NCI-H524 (cell line): ENCODE measurements at places on chromosomes 1 and 21.
A peak's percentile ranks its signal among the peaks of the same experiment; 100 is the strongest.

DNA sequence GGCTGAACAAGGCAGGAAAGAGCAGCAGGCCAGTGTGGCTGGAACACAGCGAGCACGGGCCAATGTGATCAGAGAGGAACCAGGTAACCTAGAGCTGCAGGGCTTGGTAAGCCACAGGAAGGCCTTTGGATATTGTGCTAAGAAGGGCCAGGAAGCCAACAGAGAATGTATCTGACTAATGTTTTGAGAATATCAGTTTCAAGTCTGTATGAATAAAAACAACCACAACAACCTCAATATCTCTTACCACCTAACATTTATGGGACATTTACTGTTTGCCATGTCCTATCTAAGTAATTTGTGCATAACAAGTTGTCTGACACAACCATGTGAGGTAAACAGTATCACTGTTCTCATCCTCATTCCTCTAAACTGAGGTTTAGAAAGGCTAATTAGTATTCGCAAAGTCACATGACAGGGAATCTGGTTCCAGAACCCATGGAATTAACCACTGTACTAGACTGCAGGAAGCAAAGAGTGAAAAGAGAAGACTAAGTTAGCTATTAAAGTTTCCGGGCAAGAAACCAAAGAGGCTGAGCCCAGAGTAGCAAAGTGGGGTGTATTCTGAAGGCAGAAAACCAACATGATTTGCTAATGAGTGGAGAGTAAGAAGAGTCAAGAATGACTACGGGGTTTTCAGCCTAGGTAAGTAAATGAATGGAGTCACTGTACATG is 38.9 kb downstream of the SPRTN start:
- no peak for DNase-seq

- DNase-seq, result no peak
Measured at GRCh38 chr1:91929250-91929649, 20.0 kb upstream of the BRDT start.

DNA sequence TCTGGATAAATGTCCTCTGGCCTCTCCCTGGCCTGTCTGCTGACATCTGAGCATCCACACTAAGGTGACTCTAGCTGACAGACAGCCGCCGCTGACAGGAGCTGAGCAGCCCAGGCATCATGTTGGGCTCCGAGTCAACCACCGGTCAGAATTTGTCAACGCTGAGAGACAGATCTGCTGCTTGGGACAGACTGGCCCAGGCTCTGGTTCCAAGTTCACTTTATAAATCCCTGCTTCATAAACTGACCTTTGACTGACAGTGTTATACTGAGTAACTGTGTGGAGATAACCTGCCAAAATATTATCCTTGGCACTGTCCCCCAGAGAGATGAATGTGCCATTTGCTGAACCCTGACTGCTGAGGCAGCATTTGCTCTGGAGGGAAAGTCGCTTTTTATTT is 616.7 kb downstream of the NPHP4 start:
- DNase-seq, result no peak

DNA sequence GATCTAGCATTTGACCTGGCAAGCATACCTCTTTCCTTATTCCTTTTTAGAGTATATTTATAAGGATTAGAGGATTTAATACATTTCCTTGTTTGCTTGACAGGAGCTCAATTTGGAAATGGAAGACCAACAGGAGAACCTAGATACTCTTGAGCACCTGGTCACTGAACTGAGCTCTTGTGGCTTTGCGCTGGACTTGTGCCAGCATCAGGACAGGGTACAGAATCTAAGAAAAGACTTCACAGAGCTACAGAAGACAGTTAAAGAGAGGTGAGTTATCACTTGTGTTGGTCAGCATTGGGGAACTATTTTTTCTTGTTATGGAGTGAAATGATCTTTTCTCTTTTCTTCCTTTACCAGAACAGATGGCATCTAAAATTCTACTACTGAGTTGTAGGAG is 123.4 kb upstream of the BMP8A start:
- no peak for DNase-seq

DNA sequence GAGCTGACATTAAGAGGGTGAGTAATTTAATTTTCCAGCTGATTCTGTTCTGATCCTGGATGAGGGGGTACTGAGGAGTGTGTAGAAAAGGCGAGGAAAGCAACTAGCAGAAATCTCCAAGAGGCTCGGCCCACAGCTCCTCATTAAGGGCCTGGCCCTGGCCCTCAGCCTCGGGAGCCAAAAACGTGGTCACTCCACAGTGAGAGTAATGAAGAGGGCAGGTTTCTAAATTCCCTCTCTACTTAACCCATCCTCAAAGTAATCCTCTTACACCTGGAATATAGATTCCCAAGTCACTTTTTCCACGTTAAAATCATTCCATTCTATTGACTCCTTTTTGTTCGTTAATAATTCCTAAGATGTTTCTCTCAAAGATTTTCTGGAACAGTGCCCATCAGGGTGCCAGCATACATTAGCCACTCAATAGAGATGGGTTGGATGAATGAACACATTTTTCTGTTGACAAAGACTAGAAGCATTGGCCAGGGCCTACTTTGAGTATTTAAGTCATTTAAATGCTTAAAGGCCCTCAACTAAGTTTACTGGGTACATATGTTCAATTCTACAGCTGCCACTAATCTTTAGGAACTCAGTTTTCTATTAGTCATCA is 1.1 kb upstream of the COL11A1 start:
- peak; percentile 66 for DNase-seq
